ENCODE measurements at places on chromosomes 5 and 9.

DNA sequence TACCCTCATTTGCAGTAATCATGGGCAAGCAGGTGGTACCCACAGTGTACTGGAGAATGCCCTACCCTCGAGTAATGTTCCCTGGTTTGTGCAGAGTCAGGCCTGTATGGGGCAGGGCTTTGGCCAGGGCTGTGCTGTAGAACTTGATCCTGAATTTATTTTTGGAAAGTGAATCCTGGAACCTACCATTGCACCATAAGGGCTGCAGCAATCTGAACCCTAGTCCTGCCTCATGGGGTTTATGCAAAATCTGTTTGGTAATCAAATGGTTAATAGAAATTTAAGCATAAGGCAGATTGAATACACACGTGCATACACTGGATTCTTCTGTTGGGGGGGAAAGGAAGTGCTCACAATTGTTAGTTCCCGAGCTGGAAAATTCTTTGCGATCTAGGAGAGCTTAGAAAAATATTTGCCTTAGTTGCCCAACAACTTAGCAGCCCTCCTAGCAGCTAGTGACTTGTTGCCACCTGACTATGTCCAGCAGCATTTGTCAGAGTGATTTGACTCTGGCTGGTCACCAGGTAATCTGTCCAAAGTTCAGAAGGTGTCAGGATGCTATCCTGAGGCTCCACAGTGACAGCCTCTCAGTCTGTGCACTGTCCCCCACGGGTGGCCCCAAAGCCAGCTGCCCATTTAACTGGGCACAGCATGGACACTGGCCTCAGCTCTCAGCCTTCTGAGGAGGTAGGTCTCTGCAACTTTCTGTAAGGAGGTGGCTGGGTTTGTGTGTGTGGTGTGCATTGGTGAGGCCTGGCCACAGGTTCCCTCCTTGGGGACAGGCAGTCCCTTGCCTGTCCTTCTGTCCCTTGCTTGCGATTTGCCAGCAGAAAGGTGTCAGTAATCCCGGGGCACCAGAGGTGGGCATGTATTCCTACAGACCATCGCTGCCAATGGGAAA, 8.3 kb downstream of the MVB12B start:
- peak; percentile 35 for DNase-seq

DNA sequence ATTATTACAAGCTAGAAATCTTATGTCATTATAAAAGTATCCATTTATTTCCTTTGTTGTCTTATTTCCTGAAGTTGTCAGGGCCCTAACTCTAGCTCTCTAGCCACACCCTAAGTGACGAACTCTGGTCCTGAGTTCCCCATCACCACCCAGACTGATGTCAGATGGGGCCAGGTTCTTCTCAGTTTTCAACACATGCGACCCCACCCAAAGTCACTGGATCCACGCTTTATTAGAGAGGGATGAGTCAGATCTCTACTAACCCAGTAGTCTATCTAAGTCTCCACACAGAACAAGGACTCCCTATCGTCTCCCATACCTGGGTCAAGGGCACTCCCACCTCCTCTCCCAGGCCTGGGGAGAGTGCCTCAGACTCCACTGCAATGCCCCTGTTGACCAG, 6.8 kb upstream of the FEM1C start:
- DNase-seq, result no peak

DNA sequence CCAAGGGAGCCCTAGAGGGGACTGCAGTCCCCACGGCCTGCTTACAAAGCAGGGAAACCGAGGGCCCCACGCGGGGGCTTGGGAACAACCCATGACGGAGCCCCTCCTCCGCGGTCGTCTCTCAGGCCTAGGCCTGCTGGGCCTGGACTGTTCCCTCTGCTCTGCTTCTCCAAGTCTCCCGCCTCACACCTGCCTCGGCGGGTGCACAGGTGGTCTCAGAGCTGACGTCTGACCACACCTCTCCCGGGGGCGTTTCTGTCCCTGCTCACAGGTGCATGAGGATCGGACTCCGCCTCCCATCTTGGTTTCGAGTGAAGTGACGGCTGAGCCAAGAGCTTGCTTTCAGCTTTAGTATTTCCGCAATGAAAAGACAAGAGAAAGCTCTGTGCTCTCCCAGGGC, 72.1 kb downstream of the MRPL36 start:
- DNase-seq, result no peak

DNA sequence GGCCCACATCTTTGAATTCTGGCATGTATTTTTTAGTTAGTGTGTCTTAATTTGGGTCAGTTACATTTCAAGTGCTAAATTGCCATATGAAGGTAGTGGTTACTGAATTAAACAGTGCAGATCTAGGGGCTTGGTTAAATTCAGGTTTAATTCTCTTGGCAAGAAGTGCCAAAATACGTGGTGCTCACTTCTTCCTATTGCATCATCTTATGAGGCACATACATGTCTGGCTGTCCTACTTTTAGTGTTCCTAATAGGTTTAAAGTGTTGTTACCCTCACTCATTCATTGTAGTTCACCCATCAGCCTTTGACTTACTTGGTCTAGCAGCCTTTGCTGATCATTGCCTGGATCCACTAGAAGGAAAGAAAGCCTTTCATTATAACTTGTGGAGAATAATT, 59.5 kb downstream of the RPS6 start:
- DNase-seq, result no peak

DNA sequence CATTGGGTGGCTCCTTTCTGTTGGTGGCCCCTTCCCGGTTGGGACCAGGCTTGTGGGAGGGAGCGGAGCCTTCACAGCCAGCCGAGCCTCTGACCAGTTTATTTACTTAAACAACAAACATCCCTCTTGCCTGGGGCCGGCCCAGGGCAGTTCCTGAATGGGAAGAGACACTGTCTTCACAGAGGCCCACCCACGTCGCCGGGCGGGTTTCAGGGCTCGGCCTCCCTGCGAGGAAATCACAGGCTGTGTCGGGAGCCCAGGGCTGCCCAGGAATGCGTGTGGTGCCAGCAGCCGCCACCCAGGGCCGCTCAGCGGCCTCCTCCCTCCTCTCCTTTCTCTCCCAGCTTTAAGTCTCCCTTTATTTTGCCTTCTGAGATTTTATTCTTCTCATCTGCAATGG, 132.5 kb downstream of the HSD17B3 start:
- DNase-seq, result peak; percentile 39

GRCh38 chr5:44845777-44846176, 37.0 kb downstream of the MRPS30 start:
- DNase-seq, result no peak

- no peak for DNase-seq
Measured at GRCh38 chr9:35629597-35629996, 11.4 kb upstream of the CD72 start.

DNA sequence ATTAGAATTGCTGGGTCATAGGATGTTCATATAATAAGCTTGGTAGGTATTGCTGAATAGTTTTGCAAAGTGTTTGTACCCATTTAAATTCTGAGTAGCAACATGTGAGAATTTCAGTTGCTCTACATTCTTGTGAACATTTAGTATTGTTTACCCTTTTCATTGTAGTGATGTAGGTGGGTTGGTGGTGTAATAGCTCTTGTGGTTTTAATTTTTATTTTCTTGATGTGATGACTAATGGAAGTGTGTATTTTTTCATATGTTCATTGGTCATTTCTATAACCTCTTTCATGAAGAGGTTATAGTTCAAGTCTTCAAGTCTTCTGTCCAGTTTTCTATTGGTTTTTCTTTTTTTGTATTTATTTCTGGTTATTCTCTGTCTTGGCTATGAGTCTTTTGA, 34.4 kb downstream of the RASA1 start:
- DNase-seq, result no peak

DNA sequence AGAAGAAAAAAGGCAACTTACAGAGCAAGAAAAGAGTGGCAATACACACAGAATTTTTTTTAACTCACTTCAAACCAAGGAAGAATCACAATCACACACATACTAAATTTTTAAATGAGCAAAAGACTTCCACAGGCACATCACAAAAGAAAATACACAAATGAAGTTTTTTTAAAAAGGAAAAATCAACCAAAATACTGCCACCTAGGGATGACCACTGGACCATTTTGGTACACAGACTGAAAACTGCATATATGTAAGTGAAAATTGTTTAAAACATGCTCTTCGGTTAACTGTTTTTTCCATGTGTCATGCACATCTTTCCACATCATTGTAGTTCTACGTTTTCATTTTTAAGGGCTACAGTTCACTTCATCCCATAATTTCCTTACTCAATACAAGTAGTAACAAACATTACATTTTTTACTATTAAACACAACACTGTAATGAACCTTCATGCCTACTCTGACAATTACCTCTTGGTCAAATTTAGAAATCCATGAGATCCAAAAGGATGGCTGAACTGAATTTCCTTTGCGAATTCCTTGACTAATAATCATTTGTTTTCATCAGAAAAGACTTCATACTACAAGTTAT, 79.0 kb downstream of the FBXW11 start:
- no peak for DNase-seq
